Aorta (tissue), 5 donors: ENCODE measurements at places on chromosomes 2 and 18. TPM values are rescaled to one million over a fixed set of nuclear protein-coding genes. Genes with fewer than 3 reads are reported as not detected.

The UGT1A5 gene
- total RNA-seq, result not detected

The CYRIA gene
- 12.8 TPM for total RNA-seq

The DNER gene
- 1.1 TPM for total RNA-seq

- DNase-seq, result no peak
Observed at GRCh38 chr2:5562426-5562825, 129.8 kb upstream of the SOX11 start.

GRCh38 chr18:59986139-59986538, 86.3 kb downstream of the PMAIP1 start:
- no peak for DNase-seq

DNA sequence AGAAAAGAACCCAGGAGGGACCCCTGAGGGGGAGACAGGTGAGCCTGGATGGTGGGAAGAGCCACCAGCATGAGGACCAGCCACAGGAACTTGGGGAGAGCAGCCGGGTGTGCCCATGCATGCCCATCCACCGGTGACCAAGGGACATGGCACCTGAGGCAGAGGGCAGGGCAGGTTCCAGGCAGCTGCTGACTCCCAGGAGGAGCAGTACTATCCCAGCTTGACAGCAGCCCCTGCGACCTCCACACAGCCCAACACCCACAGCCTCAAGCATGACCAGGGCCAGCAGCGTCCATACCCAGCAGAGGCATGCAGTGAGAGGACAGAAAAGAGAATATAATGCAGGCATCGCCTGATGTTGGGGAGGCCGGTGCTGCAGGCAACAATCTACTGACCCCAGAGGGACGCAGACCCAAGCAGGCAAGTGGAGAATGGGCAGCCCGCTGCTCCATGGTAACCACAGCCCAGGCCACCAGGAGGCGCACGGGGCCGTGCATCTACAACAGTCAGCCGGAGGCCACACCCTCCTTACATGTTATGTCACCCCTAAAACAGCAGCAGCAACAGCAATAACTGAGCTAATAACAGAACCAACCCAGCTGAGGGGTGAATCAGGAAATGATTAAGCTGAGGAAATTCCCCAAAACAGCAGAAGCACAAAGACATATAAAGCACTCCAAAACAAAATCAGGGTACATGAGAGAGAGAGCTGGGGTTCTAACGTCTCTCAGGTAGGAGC, 44.1 kb downstream of the ANKMY1 start:
- DNase-seq, result peak; percentile 93

- no peak for DNase-seq
Observed at GRCh38 chr18:13563390-13563805, 163.0 kb downstream of the FAM210A start.
